ENCODE measurements at places on chromosomes 2 and 18.
A peak's percentile ranks its signal among the peaks of the same experiment; 100 is the strongest.

DNA sequence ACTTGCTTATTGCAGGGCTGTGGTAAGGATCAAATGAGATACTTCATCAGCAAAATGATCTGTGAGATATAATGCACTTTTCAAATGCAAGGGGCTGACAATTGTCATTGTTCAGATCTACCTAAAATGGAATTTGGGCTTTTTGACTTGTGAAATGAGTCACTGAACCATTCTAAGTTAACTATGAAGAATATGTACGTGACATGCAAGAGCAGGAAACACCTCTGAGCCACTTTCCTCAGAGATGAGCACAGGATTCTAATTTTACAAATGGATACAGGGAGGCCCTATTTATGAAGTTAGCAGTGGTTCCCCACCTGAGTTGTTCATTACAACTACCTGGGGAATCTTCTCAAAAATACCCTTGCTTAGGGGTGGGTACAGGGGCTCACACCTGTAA, 26.7 kb downstream of the CTLA4 start:
- no peak for DNase-seq

DNA sequence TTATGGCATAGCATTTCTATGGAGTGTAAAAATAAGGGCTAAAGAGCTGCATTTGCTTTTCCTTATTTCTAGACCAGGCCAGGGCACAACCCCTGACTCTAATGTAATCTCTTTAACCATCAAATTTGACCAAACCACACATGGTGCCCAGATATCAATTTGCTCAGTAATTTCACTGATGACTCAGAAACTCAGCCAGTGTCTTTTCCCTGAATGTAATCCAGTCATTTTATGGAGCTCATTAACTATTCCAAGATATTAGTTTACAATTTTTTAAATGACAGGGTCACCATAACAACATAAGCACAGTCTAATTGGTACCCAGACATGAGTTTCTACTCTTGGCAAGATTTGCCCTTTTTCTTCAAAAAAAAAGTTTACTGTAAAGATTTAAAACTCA, 270.8 kb upstream of the AGAP1 start:
- no peak for DNase-seq

DNA sequence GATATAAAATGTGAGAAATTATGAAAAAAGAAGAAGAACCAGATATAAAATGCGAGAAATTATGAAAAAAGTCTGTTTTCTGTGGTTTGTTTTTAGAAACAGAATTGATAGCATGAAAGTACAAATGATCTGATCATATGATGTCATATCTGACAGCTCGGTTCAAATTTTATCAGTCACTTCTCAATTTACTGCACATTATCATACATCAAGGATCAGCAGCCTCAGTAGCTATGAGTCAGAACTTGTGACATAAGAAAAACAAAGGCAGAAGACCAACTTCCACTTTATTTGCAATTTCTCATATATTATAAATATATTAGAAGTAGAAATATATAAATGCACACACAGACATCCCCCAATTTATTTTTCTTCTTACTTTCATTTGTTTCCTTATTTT, 634.0 kb downstream of the LRP1B start:
- no peak for DNase-seq

GRCh38 chr2:238174701-238175100, 15.9 kb downstream of the ERFE start:
- no peak for DNase-seq

DNA sequence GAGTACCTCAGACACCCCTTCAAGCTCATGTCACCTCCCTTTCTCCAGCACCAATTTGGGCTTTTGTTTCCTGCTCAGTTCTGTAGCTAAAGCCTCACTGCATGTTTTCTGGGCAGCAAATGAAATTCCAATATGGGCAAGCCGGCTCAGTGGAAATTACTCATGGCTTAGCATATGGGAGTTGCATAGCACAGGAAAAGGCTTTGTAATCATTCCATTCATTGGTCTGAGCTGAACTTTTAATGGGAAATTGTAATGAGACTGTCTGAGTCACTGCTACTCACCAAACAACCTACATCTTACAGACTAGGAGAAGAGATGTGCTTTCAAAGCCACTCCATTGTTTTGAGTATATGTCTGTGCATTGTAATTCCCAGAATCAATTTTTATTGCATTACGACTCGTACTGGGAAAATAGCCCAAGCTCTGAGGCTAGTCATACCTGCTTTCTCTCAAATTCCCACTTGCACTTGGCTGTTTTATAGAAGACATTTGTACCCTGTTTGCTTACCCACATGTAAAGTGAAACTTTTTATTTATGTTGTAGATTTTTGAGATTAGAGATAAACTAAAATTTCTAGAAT, 139.5 kb upstream of the LRATD1 start:
- DNase-seq = no peak

DNA sequence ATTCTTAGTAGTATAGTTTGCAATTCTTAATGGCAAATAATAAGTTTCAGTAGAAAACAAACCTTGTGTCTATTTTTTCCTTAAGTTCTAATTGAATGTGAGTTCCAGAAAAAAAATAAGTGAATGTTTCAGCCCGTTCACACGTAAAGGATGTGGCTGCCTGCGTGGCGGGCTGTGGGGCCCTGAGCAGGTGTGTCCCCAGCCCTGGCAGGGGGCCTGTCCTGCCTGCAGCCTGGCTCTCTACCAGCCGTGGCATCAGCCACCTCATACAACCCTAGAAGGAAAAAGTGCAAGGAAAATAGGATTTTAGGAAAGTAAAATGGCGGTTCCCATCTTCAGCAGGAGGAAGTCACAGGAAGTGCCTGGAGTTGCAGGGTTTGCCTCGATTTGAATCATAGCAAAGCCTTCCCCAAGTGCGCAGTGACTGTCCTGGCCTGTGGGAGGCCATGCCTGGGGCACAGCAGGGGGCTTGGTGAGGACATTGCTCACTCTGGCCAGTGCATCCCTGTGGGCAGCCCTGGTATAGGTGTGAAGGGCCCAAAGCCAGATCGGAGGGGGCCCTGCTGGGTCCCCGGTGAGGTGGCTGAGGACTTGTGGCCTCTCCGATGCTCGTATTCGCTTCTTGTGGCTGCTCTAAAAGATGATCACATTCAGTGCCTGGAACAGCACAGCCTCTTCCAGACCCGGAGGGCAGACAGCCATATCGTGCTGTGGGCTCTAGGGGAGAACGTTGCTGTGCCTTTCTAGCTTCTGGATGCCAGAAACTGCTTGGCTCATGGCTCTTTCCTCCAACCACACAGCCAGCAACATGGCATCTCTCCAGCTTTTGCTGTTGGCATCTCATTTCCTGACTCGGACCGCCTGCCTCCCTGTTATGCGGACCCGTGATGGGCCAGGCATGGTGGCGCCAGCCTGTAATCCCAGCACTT, 12.6 kb downstream of the DTYMK start:
- DNase-seq = no peak

GRCh38 chr18:49698525-49699025, 114.8 kb downstream of the ACAA2 start:
- no peak for DNase-seq

- DNase-seq = peak; percentile 33
Observed at GRCh38 chr2:180077295-180077906, 70.3 kb upstream of the CWC22 start.

- peak; percentile 25 for DNase-seq
Observed at GRCh38 chr2:159098361-159098760, 129.9 kb downstream of the TANC1 start.
